ENCODE measurements at places on chromosomes 3 and 15.

DNA sequence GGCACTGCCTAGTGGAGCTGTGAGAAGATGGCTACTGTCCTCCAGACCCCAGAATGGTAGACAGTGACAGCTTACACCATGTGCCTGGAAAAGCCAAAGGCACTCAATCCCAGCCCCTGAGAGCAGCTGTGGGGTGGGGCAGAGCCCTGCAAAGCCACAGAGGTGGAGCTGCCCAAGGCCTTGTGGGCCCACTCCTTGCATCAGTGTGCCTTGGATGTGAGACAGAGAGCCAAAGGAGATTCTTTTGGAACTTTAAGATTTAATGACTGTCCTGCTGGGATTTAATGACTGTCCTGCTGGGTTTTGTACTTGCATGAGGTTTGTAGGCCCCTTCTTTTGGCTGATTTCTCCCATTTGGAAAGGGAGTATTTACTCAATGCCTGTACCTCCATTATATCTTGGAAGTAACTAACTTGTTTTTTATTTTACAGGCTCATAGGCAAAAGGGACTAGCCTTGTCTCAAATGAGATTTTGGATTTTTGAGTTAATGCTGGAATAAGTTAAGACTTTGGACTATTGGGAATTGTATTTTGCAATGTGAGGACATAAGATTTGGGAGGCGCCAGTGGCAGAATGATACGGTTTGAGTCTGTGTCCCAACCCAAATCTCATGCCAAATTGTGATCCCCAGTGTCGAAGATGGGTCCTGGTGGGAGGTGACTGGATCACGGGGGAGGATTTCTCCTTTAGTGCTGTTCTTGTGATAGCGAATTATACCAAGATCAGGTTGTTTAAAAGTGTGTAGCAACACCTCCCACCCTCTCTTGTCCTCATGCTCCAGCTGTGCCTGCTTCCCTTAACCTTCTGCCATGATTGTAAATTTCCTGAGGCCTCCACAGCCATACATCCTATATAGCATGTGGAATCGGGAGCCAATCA is 80.4 kb downstream of the MYO5A start:
- DNase-seq, result no peak

DNA sequence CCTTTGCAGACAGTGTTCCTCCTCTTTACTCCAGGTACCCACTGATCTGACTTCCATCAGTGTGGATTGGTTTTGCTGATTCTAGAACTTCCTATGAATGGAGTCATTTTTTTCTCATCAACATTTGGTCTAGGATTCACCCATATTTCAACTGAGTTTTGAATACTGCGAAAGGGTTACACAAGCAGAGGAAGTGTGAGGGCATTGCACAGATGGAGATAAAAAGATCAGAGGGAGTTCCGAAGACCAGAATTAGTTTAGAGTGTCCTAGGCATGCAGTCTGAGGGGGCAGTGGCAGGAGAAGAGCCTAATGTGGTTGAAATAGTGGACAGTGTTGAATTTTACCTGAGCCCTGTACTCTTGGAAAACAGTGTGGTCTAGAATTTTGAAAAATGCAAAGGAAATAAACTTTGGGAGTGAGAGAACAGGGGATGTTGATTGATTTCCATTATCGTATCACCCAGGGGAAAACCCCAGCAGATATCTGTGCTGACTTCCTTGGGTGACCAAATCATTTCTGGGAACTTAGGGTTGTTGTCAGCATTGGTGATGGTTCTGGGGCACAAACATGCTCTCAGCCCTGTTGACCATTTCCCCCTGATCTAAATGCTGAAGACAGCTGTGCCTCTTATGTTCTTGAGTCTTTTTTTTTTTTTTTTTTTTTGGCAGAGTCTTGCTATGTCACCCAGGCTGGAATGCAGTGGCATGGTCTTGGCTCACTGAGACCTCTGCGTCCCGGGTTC is 327.4 kb upstream of the LRRFIP2 start:
- no peak for DNase-seq

DNA sequence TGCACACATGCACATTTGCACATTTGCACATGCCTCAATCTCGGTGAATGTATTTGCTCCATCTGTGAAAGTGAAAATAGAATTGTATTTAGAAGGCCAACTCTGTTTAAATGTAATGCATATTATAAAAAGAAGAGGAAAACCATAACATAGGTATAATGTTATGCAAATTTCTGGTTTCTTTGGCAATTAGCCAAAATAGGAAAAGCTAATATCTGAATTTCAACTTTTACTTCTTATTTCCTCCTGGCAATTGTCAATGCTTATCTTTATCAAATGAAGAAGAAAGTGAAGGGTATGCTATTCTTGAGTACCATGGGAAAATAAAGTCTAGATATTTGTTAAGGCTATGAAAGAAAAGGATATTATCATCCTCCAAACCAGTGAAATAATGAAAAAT is 76.7 kb upstream of the SLC2A2 start:
- DNase-seq, result no peak

DNA sequence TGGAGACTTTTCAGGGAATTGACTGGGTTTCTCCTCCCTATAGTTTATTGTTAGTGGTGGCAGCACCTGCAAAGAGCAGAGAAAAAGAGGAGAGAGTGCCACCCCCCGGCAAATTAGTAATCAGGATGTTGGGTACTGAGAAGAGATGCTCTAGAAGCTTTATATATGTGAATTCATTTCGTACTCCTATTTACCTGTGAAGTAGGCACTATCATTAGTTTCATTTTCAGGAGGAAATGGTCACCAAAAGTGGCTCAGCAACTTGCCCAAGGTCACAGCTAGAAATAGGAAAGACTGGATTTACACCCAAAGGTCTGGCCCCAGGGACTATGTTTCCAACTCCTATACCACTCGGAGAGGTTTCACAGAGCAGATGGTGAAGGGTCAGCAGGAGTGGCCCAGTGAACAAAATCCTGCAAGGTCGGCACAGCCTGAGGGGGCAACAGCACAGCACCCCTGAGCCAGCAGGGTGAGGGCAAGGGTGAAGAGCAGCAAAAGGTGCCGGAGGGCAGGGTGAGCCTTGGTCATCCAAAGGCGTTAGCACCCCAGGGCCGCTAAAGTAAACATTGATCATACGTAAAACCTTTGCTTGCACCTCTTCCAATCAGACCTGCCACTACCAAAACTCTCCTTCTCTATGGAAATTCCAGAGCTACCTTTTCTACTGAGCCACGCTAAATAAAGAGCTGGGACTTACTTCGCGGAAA is 23.6 kb downstream of the VGLL4 start:
- DNase-seq, result no peak

DNA sequence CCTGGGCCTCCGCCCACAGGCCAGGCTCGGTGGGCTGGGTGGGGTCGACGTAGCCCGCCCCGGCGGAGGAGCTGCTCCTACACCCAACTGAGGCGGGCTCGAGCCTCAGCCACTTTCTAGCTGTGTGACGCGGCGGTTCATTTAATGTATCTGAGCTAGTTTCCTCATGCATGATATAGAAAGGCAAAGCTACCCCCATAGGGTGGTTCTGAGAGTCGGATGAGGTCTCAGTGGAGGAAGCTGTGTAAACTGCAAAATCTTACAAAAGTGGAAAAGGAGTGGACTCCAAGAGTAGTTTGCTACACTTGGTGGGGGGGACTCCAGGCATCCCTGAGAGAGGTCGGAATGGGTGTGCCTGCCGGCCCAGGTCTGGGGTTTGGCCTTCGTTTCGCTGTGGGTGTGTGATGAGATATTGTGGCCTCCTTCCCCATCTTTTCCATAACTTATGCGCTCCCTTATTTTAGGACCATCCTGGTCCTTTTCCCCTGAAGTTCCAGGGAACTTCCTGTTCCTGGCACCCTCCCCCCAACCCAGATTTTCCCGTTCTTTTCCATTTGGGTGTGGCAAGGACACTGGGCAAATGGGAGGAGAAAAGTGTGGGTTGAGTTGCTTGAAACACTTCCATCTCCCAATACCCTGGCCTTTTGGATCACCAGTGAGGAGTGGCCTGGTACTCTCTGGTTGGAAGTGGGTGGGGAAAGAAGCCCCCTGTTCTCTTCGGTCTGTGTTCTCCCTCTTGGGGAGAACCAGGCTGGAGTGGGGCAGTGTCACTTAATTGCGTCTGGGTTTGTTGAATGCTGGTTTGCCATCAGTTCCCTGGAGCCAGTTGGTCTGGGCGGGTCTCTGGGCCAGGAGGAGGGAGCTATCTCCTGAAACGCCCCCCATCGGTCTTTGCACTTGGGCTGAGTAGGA is 1.1 kb downstream of the PDIA5 start:
- DNase-seq, result no peak

DNA sequence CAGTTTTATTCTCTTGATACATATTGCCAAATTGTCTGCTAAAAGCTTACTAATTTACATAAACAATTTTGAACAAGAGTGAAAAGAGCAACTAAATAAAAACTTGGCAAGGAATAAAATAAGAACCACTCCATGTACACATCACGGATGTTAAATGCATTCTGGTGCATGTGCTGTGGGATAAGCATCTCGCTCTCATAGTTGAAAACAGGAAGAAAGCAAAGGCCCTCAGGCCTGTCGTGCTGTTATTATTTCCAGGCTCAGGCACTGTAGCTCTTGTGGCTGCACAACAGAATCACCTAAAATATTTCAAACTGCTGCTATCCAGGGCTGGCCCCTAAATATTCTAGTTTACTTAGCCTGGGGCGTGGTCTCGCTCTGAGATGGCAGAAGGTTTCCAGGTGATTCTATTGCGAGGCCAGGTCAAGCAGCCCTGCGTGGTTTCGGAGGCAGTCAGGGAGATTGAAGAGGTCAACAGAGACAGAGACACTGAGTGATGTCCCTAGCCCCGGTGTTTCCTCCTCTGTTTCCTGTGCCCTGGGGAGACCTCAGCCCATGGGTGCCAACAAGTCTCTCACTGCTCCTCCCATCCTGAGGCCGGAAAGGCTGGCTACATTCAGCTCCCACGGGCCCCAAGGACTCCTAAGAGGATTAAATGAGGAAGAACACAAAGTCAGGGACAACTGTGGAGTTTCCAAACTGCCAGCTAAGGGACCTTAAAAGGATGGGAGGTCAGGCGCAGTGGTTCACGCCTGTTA is 18.2 kb upstream of the PDIA5 start:
- no peak for DNase-seq
